BJ (cell line): ENCODE measurements at places on chromosomes 12 and 14. TPM values are rescaled to one million over a fixed set of nuclear protein-coding genes. Genes with fewer than 3 reads are reported as not detected.

DNA sequence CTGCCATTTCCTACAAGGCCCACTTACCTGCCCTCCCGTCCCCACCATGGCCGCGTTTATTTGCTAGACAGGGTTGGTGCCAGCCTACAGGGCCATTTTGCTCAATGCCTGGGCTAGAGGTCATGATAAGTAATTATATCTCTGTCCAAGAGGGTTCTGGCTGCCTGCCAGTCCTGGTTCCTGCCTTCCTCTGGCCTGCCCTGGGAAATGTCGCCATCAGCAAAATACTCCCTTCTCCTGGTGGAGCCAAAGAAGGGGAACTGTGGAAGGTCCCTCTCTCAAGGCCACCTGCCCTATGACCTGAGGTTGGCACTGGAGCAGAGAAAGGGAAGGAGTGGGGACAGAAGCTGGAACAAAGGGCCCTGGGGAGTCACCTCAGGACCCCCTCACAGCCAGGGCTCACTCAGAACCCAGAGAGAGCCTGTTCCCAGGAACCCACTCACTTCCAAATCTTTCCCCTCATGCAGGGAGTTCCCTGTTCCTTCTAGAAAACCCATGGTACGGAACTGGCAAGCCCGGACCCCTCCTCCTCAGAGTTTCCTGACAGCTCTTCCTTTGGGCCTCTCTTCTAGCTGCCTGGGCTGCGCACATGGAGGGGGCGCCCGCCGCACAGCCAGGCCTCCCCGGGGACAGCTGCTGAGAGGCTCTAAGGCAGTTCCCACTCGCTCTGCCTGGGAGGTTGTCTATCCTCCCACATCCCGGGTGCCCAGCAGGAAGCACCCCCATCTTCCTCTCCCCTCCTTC, 280.5 kb downstream of the DPF3 start:
- no peak for DNase-seq

DNA sequence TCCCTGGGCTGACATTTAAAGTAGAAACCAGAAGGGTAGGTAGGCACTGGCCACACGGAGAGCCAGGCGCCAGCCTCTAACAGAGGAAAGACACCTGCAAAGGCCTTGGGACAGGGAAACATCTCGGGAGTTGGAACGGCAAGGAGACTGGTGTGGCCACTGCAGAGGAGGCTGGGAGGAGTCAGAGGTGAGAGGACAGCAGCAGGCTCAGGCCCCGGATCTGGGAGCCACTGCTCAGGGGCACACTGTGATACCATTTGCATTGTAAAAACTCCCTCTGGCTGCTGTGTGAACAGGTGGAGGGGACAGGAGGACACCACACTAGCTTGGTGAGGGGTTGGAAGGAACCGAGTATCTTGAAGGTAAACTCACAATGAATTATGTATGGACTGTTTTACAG, 2.7 kb downstream of the ANHX start:
- no peak for DNase-seq

- DNase-seq: no peak
These were observed 4.5 kb upstream of the KLHL33 start for GRCh38 chr14:20440465-20440864.

GRCh38 chr12:131856366-131857097, 28.3 kb downstream of the MMP17 start:
- DNase-seq: no peak

DNA sequence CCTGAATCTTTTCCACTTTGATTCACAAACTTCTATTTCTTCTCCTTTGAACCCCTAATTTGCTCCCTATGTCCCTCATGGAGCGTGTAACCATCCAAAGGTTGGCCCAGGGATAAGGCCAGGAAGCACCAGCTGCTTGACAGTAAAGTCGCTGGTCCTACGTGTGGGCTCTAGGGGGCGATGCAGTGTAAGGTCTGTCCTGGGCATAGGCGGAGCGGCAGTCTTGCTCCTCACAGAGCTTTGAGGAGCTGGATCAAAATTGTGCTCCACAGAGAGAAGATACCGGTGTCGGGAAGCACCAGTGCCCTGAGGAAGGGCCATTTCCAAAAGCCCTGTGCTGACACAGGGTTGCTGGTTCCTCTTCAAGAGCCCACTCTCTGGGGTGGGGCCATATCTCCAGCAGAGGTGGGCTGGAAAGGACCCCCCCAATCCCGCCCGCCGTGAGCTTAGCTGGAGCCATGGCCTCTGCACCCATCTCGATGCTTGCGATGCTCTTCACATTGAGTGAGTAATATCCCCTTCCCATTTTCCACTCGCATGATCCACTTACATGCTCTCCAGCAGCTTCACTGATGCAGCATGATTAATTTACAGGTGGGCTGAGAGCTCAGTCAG, 49.9 kb upstream of the OR4E1 start:
- no peak for DNase-seq

- peak; percentile 17 for DNase-seq
These were observed at the start of gene ARMH4 for GRCh38 chr14:58152014-58152857. Gene ARMH4, minus strand, starts transcription at chr14:58152213. Its CDS starts 12,855 bp downstream, at chr14:58139358.

- no peak for DNase-seq
These were observed 17.2 kb upstream of the RILPL1 start for GRCh38 chr12:123550700-123551099.

GRCh38 chr12:120358412-120359100, 10.4 kb downstream of the MSI1 start:
- no peak for DNase-seq

DNA sequence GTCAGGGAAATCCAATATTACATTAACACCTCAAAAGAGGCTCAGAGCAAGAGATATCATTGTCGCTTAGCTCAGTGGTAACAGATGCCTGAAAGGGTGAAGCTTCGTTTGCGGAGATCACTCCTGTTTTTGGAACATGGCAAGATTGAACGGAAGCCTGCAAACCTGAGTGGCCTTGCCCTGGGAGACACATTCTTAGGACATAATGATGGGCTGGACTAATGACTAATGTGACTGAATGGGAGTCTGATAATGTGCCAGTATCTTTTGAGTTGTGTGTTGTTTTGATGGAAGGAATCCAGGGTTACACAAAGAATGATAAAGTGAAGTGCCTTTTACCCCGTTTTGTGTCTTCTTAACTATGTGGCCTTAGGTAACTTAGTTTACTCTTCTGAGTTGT, 109.3 kb upstream of the IFNG-AS1 start:
- no peak for DNase-seq

GRCh38 chr12:113114447-113115178, 20.9 kb downstream of the RASAL1 start:
- DNase-seq: no peak

GRCh38 chr12:108653922-108654321, 20.2 kb upstream of the SELPLG start:
- DNase-seq: no peak

DNA sequence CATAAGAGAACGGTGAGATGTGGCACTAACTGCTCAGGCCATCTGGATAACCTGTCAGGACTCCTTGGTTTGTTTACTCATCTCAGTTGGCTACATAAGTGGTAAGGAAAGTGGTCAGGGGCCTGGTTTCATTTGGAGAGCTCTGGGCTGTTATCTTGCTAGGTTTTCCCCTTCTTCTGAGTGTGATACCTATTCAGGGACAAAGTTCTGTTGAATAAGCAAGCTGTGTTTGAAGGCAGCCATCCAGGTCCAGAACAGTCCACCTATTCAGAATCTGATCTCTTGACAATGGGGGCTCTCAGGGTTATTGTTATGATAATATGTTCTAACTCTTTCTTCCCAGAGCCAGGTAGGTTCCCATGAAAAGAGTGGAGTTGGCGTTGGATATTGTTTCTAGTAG, 194.9 kb downstream of the PAH start:
- no peak for DNase-seq

GRCh38 chr14:95541932-95542930, 7.4 kb downstream of the GLRX5 start:
- no peak for DNase-seq

- DNase-seq: no peak
These were observed 172.4 kb upstream of the PLXNC1 start for GRCh38 chr12:93976024-93976423.

The OTX2 gene
- polyA plus RNA-seq: not detected in 2 replicates

The TOMM20L gene
- not detected in 2 replicates for polyA plus RNA-seq

The CIROP gene
- 0.05 and 0.07 TPM in 2 replicates for polyA plus RNA-seq
